Activated CD4-positive, alpha-beta T cell treated with anti-CD3 and anti-CD28 coated beads for 24 hours (primary cell): ENCODE measurements at places on chromosomes 7 and 10.

DNA sequence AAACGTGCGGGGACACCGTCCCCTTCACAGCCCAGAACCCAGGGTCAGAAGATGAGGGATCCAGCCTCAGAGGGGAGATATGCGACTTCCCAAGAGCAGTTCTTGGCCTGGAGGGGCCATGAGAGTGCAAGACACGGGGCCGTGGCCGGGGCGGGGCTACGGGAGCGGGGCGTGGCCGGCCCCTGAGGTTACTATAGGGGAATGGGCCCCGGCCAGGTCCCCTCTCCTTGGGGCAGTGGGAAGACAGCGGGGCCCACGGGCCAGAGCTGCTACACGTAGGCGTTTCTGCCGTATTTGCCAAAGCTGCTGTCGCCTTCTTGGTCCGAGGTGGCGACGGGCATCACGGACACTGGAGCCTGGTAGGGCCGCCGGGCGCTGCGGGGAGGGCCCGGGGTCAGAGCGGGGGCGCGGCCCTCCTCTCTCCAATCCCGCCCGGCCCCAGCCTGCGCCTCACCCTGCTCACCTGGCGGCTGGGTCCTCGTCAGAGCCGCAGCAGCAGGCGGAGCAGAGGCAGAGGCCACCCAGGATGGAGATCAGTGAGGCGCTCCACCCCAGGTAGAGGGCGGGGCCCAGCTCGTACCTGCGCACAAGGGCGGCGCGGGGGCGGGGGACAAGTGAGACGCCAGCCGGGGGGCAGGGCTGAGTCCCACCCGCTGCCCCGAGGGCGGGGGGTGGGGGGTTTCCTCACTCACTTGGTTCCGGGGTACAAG, 5.3 kb downstream of the CLDN15 start:
- DNase-seq: no peak

DNA sequence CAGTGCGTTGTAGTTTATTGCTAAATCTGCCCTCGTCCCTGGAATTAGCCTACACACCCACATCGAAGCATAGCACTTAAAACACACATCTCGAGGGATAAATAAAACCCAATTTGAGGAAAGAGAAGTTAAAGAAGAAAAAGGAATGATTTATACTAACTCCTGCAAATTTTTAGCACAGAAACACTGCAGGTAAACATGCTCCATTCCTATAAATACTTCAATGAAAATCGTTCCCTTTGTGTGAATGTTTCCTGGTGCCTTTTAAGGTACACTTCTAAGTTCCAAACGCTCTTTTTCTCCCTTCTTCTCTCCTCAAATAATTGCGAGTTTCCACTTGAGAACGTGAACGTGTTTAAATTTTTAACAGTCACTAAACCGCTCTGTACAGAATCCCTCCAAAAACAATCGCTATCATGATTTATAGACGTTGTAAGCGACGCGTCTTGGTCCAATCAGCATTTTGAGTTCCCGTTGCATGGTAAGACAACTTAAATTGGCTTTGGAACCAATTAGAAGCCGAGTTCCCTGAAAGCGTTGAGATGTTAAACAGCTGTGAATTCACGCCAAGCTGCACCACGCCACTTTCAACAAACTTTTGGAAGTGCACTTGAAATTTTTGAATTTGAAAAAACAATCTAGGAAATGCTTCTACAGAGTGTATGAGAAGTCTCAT, 12.5 kb upstream of the EBLN1 start:
- no peak for DNase-seq

- DNase-seq: no peak
These were observed 169.3 kb downstream of the MAGI2 start for GRCh38 chr7:79284211-79284610.

GRCh38 chr10:124596962-124597845, 135.6 kb downstream of the LHPP start:
- no peak for DNase-seq

DNA sequence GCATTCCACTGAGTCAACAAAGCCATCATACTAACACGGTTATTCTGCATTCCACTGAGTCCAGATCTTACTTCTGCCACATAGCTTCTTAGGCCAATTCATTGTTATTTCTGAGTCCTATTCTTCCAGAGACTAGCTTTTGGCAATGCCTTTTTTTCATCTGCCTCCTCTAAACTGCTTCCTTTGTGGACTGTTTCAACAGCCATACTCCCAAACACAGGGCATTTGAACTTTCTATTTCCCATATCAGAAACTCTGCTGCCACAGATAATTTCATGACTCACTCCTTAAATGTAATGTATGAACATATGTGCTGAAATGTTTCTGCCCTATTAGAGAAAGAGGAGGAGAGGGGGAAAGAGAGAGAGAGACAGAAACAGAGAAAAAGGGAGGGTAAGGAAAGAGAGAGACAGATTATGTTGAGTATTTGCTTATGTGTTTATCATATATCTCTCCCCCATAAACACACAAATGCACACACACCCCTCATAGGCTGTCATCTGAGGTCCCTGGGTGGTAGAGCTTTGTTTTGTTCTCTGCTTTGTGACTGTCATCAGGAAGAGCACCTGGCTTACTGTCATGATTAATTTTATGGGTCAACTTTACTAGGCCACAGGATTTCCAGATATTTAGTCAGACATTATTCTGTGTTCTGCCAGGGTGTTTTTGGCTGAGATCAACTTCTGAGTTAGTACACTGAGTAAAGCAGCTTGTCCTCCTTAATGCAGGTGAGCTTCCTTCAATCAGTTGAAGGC, 308.0 kb upstream of the KCND2 start:
- no peak for DNase-seq

- DNase-seq: no peak
These were observed 112.5 kb upstream of the DPP6 start for GRCh38 chr7:153939654-153940053.

GRCh38 chr10:113261161-113261560, 291.7 kb upstream of the HABP2 start:
- DNase-seq: no peak

GRCh38 chr10:62616885-62617590, 187.5 kb upstream of the ADO start:
- no peak for DNase-seq

GRCh38 chr10:52368725-52369124, 54.6 kb downstream of the DKK1 start:
- no peak for DNase-seq

GRCh38 chr7:91239171-91239604, 25.0 kb upstream of the FZD1 start:
- DNase-seq: no peak

- no peak for DNase-seq
These were observed 734.7 kb downstream of the KCNMA1 start for GRCh38 chr10:76902949-76903348.

GRCh38 chr10:86387178-86387794, 20.7 kb upstream of the GRID1 start:
- DNase-seq: no peak
